ENCODE measurements at places on chromosomes 12 and 14.

GRCh38 chr14:72420749-72421474 is 473.0 kb downstream of the DPF3 start:
- peak; percentile 43 for DNase-seq

GRCh38 chr14:75123991-75124390 is 2.9 kb downstream of the NEK9 start:
- DNase-seq: peak; percentile 35

GRCh38 chr12:121770813-121771625 is 22.5 kb downstream of the RHOF start:
- no peak for DNase-seq

DNA sequence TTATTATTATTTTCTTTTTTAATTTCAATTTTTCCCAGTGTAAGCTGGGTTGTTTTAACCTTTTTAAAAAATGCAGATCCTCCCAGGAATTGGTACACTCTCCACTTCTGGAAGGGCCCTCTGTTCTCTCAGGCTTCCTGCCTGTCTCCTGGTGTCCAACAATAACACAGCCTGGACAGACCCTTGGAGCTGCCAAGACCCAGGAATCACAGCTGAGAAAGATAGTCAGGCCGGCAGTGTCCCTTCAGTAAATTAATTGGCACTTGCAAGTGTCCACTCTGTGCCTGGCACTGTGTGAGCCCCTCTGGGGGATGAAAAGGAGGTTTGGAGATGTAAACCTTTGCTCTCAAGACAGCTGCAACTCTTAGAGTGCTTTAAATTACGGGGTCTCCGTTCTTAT is 113.3 kb downstream of the SMOC1 start:
- no peak for DNase-seq

DNA sequence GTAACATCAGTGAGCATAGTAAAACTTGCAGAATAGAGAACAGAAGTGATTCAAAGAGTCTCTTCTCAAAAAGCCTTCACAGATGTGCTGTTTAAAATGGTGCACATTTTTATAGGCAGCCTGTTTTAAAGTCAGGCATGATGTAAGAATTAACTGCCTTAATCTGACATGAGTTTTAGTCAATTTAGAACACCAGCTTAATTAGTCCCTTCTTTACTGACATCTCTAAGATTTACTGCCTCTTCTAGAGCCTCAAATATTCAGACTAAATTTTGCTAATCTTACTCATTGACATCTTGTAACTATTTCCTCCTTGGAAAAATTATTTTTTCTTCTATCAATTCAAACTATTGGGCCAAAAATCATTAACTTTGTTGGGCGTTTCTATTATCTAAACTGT is 782.5 kb downstream of the C12orf50 start:
- DNase-seq: no peak

- DNase-seq: no peak
These were observed 80.8 kb downstream of the MNAT1 start for GRCh38 chr14:60815371-60815770.

DNA sequence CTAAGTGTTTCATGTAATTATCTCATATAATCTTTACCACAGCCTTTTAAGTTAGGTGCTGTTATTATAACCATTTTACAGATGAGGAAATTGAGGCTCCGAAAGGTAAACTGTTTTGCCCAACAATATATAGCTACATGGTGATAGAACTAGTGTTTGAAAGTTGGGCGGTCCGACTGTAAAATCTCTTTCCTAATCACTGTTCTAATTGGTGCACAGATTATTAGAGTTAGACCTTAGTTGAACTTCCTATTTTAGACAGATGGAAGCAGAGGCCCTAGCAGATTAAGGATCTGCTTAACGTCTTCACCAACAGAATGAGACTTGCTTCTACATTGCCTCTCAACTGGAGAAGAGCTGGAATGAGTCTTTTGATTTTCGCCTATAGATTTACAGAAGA is 30.0 kb upstream of the DUSP6 start:
- no peak for DNase-seq

GRCh38 chr12:131471946-131472732 is 238.8 kb upstream of the SFSWAP start:
- no peak for DNase-seq

DNA sequence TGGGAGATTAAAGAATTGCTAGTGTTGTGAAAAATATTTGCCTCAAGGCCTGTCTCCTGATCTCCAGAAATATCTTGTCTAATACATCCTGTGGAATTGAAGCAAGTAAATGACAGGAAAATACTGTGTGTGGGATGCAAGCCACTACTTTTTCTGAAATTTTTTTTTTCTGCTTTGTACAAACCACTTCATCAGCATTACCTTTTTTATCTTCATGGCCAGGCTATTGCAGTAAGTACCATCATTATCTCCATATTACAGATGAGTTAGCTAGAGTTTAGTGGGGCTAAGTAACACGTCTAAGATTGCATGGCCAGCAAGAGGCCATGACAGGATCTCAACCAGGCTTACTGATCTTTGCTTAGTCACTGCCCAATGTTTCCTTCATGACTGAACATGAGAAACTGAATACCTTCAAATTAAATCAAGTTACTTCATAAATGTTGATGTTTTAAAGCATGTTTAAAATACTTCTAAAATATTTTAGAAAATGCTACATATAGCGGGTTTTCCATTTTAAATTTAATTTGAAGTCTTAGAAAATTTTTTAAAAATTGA is 273.7 kb downstream of the SLC6A15 start:
- no peak for DNase-seq

DNA sequence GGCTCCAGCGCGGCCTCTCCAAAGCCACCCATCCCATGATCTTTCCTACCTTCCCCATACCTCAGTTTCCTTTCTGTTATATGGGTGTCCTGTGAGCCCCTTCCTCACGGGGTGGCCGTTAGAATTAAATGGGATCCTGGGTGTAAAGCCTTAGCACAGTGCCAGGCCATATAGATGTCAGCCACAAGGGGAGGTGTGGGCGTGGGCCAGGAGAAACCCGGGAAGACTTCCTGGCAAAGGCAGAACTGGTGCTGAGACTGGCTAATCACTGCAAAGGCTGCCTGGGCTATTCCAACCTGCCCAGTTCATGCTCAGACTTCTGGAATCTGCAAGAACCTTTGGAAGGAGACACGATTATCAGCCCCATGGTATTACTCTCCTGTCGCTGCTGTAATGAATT is 11.0 kb upstream of the NCOR2 start:
- DNase-seq: no peak

DNA sequence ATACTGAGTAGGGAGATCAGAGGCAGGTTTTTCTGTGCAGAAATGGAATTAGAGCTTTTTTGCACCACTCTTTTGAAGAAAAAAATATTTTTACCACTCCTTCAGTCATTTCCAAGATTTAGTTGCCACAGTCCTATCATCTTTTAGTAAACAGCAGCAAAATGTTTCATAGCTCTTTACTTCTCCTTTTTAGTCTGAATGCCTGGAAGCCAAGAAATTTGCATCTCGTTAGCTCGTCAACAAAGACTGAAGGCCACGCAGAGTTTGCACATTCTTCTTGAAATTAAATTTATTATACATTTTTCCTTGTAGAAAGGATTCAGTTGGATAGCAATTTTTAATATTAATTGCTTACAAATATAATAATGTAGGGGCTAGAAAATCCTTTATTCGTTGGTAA is 544.5 kb upstream of the ATP2B1 start:
- no peak for DNase-seq

GRCh38 chr12:18108611-18109010 is 18.6 kb upstream of the RERGL start:
- no peak for DNase-seq

DNA sequence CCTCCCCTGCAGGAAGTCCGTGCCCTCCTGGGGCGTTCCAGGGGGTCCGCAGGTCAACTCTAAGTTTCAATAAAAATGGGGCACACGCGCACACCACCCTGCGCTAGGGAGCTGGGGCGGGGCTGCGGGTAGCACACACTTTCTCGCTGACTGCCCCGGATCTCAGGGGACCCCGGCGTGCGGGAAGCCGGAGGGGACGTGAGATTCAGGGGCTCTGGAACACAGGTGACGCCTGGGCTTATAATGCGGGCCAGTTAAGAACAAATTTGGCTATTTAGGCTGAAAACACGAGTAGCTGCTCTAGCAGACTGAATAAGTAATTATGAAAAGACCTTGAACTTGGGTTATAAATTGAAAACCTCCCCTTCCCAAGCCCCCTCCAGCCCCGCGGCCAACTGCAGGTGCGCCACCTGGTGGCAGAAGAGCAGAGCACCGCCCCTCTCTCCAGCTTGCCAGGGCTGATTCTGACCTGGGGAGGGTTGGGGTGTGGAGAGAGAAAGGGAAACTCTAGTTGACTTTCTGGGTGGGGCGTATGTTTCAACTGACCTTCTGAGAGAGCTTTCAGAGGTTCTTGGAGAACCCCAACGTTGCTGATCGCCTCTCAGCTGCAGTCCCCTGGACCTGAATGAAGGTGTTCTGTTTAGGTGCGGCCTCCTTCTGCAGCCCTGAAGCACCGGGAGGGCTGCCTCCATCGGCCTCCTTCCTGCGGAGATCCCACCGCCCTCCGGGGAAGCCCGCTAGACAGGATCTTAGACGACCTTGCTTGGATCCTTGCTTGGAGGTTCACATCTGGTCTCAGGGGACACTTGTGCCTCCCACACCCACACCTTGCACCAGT is 118.4 kb upstream of the EVL start:
- DNase-seq: peak; percentile 52

- DNase-seq: no peak
These were observed 178.2 kb downstream of the BCL11B start for GRCh38 chr14:99093532-99094517.

GRCh38 chr12:68641138-68641537 is 30.4 kb downstream of the RAP1B start:
- DNase-seq: peak; percentile 29

- DNase-seq: no peak
These were observed 241.5 kb downstream of the BCL11B start for GRCh38 chr14:99030454-99030853.

GRCh38 chr12:93032758-93033157 is 103.7 kb upstream of the EEA1 start:
- DNase-seq: no peak

DNA sequence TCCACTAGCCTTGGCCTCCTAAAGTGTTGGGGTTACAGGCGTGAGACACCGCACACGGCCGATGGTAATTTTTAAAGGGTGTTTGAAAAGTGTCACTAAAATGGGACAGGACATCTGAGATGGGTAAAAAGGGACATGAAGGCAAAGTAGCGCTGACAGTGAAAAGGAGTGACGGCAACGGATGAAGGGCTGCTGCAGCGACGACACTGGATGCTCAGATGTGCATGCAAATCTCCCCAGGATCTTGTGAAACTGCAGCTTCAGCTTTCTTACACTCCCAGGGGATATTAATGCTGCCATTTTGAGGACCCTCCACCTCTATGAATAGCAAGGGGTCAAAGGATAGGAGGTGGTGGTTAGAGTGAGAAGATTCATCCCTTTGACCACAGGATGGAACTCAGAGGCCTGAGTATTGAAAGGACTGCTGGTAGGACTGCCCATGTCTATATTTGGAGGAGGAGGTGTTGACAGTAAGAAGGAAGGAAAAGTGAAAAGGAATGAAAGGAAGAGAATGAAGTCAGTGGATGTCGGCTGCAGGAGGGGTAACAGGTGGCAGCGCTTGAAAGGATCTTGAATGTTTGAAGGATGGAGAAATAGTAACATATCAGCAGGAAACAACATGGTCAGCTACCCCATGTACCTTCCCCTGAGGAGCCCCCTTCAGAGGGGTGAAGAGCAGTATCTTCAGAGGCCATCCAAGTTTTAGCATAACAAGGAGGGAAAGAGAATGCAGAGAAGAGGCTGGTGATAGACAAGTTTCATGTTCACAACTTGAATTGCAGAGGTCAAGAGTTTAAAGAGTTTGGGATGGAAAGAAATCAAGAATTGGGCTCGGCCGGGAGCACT is 37.1 kb downstream of the CLIP1 start:
- no peak for DNase-seq

GRCh38 chr12:48832321-48833060 is 14.2 kb downstream of the CACNB3 start:
- DNase-seq: no peak

- no peak for DNase-seq
These were observed 18.5 kb upstream of the P2RX7 start for GRCh38 chr12:121114019-121114639.

DNA sequence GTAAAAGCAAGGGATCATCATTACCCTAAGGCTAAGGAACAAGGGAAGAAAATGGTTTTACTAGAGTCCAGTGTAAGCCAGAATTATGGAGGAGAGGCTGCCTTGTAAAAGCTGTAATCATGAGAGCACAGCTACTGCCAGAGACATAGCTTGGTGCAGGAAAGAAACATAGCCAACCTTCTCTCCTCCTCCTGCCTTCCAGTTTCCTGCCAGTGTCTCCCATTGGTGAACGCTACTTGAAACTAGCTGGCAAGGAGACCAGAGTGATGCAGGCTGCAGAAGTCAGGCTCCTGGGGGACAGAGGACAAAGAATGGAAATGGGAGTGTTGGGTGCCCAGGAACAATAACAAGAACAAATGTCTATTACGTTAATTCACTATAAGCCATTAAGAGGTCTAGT is 158.5 kb downstream of the NELL2 start:
- no peak for DNase-seq

GRCh38 chr12:6443361-6443983 is 1.3 kb upstream of the CD27 start:
- no peak for DNase-seq

GRCh38 chr12:63821781-63822251 is 22.7 kb upstream of the SRGAP1 start:
- no peak for DNase-seq

DNA sequence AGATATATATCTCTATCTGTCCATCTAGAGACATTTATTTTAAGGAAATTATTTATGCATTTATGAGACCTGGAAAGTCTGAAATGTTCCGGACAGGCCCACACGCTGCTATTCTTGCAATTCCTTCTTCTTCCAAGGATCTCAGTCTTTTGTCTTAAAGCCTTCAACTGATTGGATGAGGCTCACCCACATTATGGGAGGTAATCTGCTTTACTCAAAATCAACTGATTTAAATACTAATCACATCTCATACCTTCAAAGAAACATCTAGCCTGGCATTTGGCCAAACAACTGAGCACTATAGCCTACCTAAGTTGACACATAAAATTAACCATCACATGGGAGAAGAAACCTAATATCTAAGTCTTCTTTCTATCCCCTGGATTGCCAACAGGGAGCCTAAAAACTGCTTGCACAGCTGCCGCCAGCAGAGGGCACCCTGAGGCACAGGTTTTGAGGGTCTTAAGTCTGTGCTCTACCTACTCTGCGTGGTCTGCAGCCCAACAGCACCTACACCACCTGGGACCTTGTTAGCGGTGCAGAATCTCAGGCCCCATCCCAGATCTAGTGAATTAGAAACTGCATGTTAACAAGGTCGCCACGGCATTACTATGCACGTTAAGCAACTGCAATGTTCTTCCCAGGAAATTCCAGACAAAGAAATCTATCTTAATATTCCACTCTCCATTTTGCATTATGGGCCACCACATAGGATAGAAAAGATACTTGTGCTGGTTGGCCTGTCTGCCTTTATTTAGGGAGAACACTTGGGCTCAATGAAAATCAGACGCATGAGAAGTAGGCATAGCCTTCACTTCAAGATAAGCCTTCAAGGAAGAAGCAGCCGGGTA is 249.7 kb downstream of the FOXG1 start:
- no peak for DNase-seq
